Natural killer cell treated with Interleukin-12 subunit alpha and Interleukin-12 subunit beta and Interleukin-15 and Interleukin-18, amount 100 ng/mL, for 72 hours (primary cell): ENCODE measurements at places on chromosomes 6 and 20.

DNA sequence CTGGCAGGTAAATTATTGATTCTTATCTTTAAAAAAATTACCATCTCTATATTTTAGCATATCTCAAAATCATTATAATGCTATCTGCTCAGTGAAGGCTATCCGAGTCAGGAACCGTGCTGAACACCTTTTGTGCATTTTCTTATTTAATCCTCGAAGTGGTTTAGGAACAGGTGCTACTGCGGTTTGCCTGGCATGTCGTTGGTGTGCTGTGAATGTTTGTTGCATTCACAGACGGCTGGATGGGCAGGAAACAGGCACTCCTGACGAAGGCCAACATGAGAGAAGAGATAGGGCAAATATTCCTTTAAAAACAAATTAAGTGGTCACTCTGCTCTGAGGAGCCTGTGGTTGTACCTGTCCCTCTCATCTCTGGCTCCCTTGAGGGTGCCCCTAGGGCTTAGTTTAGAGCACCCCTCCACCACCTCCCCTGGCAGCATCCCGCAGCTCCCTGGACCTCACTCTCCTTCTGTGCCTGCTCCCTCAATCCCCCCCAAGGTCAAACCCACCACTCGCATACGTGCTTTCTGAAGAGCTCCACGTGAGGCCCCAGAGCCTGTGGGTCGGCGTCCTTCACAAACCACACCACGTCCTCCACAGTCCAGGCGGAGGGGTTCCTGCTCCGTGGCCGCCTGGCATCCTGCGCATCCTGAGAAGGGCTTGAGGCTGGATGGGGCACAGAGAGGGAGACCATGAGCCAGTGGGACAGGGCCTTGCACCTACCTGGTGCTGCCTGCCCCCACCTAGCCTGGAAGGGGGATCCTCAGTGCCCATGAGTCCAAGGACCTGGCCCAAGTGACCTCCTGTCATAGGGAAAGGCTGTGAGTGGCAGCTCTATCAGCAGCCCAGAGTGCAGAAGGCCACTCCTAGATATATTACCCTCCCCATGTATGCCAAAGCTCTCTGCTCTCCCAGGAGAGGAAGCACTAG lies 116.5 kb downstream of the SCML4 start:
- DNase-seq, result no peak

GRCh38 chr6:363909-364308 lies 27.6 kb upstream of the IRF4 start:
- no peak for DNase-seq

- no peak for DNase-seq
Measured at GRCh38 chr6:89681983-89682564, 43.5 kb upstream of the LYRM2 start.

DNA sequence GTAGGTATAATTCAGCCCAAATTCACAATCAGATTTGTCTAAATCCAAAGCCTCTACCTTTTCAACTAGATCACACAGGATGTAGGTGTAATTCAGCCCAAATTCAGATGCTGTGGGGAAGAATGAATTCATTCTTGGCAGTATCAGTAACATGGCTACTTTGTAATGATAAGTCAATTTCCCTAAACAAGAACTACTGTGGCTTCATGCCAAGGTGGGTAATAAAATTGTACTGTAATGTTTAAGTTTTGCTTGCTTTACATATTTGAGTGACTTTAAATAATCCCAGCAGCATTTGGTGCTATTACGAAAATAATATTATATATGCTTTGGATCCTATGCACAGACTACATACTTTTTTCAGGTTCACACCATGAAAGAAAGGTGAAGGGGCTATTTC lies 239.1 kb downstream of the HDGFL1 start:
- DNase-seq, result no peak

- DNase-seq, result no peak
Measured at GRCh38 chr20:2899243-2899642, 26.0 kb downstream of the PTPRA start.

GRCh38 chr20:43293068-43293786 lies 103.5 kb upstream of the PTPRT start:
- DNase-seq, result no peak

GRCh38 chr6:2634139-2634964 lies 116.4 kb downstream of the MYLK4 start:
- DNase-seq, result peak; percentile 81

GRCh38 chr20:10259166-10259565 lies 40.5 kb downstream of the SNAP25 start:
- DNase-seq, result no peak

DNA sequence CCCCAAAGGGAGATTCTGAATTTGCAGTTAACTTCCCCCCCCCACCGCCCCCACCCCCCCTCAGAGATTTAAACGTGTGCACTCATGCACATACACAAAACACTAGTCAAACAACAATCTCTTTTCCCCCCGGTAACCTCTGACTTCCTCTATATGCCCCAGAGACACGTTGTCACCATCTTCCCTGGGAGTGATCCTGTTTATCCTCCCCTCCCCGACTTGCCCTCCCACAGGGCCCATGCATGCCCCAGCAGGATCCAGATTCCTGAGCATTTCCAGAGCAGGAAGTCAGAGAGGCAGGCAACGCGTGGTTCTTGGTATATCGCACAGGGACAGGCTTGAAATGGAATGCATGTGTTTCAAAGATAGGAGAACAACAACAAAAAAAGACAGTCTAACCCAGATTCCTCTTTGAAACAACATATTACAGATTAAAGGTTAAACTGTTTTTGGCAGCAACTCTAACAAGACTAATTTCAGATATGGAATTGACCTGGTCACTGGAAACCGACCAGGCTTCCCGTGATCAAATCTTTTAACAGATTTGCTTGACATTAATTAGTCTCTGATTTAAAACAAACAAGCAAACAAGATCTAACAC lies 1.3 kb downstream of the BLCAP start:
- DNase-seq, result no peak

GRCh38 chr20:49385465-49385864 lies 97.0 kb downstream of the KCNB1 start:
- DNase-seq, result no peak

GRCh38 chr20:61633004-61633403 lies 380.9 kb downstream of the CDH4 start:
- no peak for DNase-seq

- DNase-seq, result no peak
Measured at GRCh38 chr6:44456070-44456965, 68.8 kb downstream of the CDC5L start.

- DNase-seq, result no peak
Measured at GRCh38 chr6:45148278-45148677, 179.9 kb upstream of the RUNX2 start.

DNA sequence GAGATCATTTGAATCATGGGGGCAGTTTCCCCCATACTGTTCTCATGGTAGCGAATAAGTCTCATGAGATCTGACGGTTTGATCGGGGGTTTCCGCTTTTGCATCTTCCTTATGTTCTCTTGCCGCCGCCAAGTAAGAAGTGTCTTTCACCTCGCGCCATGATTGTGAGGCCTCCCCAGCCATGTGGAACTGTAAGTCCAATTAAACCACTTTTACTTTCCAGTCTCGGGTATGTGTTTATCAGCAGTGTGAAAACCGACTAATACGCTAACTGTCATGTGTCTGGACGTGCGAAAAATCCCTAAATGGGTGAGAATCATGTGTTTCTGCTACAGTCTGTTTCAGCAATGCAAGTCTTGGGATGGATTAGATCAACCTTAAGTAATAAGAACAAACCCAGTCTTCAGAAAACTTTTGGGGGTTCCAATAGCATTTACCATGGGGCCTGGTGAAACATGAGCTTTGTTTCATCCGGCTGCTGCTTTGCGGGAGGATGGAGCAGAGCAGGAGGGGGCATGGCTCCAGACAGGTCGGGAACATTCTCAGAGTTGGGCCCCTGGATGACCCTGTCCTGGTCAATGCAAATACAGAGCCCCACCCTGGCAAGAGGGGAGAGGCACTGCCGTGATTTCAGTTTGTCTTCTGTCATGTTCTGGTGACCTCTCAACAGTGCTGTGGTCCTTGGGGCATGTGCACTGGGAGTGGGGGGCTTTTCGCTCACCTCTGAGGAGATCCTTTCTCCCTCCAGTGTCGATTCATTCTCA lies 41.5 kb downstream of the CTCFL start:
- no peak for DNase-seq

- no peak for DNase-seq
Measured at GRCh38 chr20:24963672-24964505, 14.8 kb downstream of the CST7 start.

DNA sequence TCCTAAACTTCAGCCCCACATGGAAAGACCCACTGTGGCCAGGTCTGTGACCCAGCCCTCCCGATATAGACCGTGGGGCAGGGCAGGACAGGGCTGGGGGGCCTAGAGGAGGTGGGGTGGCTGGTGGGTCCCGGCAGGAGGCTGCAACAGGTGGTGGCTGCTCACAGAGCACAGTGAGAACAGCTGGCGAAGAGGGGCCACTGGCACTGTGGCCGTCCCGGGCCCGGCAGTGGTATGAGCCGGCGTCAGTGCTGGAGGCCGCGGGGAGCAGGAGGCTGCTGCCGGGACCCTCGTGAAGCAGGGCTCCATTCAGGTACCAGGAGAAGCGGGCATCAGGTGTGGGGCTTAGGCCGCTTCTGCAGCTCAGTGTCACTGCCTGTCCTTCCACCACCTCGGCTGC lies 13.4 kb downstream of the SIGLEC1 start:
- no peak for DNase-seq

DNA sequence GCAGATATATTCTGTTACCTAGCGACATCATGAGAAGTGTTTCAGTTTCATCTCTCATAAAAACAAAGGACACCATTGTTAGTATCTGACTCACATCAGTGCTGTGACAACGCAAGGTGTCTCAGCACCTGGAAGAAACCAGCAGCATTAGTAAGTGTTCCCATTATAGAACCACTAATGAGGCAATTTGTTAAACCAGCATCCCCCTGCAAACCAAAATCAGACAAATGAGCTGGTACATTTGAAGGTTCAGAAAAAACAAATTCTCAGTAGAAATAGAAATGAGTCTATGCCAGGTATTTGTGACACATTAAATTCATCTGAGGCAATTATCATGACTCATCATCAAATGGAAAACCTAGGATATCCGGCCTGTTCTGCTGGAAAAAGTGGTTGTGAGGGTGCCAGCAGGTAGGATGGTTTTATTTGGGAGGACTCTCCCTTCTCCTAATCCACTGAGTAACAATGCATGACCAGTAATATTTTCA lies 151.7 kb downstream of the TMEM200A start:
- DNase-seq, result no peak

GRCh38 chr6:27133281-27134227 lies 113.9 kb upstream of the PRSS16 start:
- peak; percentile 77 for DNase-seq

DNA sequence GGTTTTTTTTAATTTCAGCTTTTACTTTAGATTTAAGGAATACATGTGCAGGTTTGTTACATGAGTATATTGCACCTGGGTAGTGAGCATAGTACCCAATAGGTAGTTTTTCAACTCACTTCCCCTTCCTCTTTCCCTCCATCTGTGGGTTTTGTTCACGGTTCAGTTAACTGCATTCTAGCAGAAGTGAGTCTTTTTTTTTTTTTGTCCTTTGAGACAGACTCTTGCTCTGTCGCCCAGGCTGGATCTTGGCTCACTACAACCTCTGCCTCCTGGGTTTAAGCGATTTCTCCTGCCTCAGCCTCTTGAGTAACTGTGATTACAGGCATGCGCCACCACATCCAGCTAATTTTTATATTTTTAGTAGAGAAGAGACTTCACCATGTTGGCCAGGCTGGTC lies 8.7 kb downstream of the UBR2 start:
- no peak for DNase-seq

DNA sequence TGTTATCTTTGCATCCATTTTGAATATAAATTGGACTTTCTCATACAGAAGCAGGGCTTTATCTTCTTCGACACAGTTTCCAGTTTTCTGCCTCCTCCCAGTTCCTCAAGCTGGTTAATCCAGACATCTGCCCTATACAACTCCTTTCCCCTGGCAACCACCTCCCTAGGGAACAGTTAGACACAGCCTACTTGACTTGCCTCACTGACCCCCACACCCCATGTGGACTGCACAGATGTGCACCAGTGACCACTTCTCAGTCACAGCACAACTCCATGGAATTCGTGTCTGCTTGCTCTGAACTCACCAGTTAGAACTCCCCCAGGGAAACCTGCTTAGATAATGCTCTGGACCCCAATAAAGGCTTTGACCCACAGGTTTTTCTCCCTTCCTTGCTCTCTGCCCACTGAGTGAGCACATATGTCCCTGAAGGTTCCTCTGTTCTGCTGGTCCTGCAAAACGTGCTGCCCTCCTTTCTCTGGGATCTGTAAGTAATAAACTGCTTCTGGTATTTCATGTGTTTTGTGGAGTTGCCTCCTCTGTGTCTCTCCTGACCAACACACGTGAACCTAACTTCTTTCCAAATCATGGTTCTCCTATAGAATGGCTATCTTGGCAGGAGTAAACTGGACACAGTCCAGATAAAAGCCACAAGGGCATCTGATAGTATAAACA lies 351.2 kb downstream of the CD83 start:
- DNase-seq, result no peak

- no peak for DNase-seq
Measured at GRCh38 chr20:41027366-41027765, 1.3 kb upstream of the TOP1 start.

DNA sequence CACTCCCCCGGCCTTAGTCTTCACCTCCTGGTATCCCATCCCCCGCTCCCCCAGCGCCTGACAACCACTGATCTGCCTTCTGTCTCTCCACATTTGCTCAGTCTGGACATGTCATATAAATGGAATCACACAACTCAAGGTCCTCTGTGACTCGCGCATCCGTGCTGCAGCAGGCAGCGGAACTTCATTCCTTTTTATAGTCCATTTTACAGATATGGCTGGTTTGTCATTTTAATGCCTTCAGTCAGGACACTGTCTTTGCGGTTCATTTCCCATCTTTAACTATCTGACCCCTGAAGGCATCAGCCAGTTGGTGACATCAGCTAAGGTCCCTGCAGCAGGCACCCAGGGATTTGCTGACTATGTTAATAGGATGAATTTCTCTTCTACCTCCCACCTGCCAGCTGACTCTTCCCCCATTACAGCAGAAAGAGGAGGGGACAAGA lies 125.7 kb downstream of the ZMYND8 start:
- DNase-seq, result no peak

- no peak for DNase-seq
Measured at GRCh38 chr6:129852257-129852858, 8.8 kb downstream of the TMEM244 start.

- no peak for DNase-seq
Measured at GRCh38 chr20:23493172-23493772, 2.4 kb downstream of the CST8 start.
